ENCODE measurements at places on chromosomes 6 and 20. TPM values are rescaled to one million over a fixed set of nuclear protein-coding genes. Genes with fewer than 3 reads are reported as not detected.

Gene MAD2L1BP
- 19.0 TPM for total RNA-seq

Gene BTNL2
- total RNA-seq = not detected

Gene CLVS2
- not detected for total RNA-seq

Gene CST2
- total RNA-seq = not detected

Gene EYA2
- total RNA-seq = 2.6 TPM

Gene IP6K3
- total RNA-seq = 0.47 TPM

Gene TNFRSF6B
- 64.5 TPM for total RNA-seq

Gene OOEP
- 0.35 TPM for total RNA-seq

Gene OPN5
- total RNA-seq = 0.16 TPM

Gene OR2B6
- total RNA-seq = not detected

GRCh38 chr6:184161-184700 is 108.1 kb upstream of the DUSP22 start:
- no peak for DNase-seq

DNA sequence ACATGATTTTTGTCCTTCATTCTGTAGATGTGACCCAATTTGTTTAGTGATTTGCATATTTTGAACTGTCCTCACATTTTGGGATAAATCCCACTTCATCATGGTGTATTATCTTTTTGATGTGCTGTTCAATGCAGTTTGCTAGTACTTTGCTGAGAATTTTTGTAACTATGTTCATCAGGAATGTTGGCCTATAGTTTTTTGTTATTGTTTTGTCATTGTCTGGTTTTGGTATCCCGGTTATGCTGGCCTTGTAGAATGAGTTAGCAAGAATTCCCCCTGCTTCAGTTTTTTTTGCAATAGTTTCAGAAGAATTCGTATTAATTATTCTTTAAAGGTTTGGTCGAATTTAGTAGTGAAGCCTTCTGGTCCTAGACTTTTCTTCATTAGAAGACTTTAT is 11.9 kb downstream of the KIF25 start:
- no peak for DNase-seq

DNA sequence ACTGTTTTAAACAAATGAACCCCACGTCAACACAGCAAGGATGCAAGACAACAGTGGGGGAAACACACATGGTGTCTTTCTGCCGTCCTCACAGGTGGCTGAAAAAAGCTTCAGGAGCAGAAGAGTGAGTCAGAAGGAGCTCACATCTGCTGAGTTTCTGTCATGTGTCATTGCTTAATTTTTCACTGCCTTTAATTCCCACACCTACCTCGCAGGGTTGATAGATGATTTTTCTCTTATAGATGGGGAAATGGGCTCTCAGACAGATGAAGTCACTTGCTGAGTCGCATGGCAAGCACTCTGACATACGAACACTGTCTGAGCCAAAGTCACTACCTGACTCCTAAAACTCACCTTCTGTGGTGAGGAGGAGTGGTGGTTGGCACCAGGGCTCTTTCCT is 28.3 kb upstream of the CARMIL1 start:
- no peak for DNase-seq

- DNase-seq = no peak
Observed at GRCh38 chr6:148445116-148445515, 102.5 kb downstream of the SASH1 start.

DNA sequence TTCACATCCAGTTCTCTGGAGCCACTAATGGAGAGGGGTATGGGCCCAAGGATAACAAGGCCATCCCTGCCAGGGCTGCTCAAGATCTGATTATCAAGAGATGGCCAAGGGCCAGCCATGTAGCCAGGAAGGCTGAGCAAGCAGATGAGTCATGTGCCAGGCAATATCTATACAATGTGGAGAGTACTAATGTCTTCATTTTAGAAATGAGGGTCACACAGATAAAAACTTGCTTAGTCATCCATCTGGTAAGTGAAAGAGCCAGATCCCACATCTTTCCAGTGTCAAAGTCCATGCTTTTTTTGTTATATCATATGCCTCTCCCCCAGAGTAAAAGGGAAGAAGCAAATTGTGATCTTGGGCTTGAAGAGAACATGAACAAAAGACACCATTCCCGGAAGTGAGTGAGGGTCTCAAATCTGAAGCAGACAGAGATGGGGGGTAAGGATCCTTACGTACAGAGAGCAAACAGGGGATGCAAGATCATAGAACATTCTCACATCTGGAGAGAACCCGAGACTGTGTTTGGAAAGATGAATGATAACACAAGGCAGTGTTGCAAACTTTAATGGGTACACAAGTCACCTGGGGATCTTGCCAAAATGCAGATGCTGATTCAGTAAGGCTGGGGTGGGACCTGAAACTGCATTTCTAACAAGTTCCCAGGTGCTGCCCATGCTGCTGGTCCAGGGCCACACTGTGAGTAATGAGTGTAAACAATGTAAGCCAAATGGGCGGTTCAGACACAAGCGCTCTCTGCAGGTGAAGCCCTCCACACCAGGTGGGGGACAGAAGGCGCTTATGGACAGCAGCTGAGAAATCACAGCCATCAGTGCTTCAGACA is 20.0 kb upstream of the GSTA3 start:
- no peak for DNase-seq

- no peak for DNase-seq
Observed at GRCh38 chr6:63268574-63268973, 51.2 kb downstream of the LGSN start.

DNA sequence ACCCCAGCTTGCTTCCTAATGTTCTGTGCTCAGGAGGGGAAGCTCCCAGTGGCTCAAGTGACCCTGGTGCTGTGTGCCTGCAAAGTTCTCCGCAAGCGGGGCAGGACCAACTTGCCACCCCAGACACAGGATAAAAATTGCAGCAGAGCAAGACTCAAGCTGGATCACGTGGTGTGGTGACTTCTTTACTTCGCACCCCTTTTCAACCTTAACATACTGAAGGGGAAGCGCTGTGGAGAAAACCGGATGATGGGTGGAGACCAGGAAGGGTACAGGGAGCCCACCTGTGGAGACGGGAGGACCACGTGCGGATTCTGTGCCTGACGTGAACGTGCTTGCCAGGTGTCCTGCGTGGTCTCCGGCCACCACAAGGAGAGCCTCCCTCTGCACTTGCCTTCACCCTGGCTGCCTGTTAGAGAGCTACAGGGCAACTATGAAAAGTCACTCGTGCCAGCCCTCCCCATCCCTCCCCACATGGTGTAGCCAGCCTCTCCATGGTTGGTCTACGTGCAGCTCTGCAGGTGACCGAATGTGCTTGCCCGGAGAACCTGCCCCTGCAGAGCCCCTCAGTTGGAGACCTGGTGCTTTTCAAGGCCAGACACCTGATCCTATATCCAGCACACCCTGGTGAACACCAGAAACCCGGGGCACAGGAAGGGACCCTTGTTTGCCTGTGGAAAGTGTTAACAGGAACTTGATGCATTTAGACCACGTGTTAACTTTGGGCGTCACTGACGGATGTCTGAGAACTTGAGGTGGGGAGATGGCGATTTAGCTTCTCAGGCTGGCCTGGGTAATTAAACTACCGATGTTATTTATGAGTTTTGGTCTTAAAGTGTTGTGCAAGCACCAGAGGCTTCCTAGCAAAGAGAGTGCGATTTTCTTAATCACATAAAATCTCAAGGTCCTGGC is 23.9 kb upstream of the DACT2 start:
- DNase-seq = no peak

GRCh38 chr20:49534255-49534712 is 33.7 kb downstream of the PTGIS start:
- DNase-seq = no peak

DNA sequence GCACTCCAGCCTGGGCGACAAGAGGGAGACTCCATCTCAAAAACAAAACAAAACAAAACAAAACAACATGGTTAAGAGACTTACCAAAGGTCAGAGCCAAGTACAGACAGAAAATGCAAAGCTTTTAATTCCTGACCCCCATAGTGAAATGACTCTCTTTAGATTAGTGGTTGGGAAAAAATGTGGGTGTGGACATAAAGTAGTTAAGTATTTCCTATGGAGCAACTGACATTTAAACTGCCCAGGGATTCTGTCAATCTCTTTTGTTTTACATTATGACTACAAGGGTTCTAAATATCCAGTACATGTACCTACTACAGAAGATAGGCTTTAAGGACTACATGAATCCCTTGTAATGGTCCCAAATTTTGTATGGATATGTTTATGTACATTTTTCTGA is 75.1 kb downstream of the IRAK1BP1 start:
- DNase-seq = no peak

GRCh38 chr20:50496773-50497385 is 13.3 kb upstream of the PTPN1 start:
- DNase-seq = no peak

GRCh38 chr6:33172688-33173534 is 19.4 kb downstream of the COL11A2 start:
- DNase-seq = no peak

DNA sequence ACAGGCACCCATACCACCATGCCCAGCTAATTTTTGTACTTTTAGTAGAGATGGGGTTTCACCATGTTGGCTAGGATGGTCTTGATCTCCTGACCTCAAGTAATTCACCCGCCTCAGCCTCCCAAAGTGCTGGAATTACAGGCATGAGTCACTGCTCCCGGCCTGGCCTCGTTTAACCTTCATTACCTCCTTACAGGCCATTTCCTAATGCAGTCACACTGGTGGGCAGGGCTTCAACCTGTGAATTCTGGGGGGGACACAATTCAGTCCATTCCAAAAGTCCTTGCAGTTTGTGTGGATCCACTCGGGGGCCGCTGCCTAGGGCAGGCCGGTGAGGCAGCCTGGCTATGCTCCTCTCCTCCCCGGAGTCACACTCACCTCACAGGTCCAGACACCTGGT is 112.4 kb upstream of the SNX9 start:
- DNase-seq = no peak

DNA sequence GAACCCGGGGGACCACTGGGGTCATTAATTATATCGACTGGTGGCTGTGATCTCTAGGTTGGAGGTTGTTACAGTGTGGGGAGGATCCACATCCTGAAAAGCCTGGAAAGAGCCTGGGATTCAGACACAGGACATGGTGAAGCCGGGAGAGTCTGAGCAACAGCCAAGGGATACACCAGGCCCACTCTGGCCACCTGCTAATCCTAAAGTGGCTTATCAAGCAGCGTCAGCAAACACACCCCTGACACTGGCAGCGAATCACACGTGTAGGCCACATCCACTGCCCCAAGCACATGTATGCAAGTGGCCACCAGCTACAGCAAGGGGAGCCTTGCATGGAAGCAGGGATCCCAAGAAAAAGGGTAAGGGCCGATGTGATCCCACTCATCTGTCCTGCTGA is 41.0 kb downstream of the GFOD1 start:
- no peak for DNase-seq

- no peak for DNase-seq
Observed at GRCh38 chr6:112920994-112921393, 573.9 kb downstream of the RFPL4B start.

DNA sequence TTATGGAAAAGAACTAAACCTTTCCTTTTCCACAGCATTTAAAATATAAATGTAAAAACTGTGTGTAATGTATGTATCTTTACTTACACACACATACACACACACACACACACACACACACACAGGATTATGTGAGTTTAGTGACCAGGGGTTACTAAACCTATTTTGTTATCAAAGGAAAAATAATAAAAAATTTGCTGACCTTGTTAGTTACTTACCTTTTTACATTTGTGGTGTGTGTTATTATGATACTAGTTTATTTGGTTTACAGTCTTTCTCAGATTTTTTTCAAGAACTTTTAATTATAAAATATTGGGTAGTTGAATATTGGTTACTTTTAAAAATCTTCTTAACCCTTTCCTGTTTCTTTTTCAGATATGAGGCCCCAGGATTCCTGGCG is 15.7 kb downstream of the NKX2-4 start:
- no peak for DNase-seq

DNA sequence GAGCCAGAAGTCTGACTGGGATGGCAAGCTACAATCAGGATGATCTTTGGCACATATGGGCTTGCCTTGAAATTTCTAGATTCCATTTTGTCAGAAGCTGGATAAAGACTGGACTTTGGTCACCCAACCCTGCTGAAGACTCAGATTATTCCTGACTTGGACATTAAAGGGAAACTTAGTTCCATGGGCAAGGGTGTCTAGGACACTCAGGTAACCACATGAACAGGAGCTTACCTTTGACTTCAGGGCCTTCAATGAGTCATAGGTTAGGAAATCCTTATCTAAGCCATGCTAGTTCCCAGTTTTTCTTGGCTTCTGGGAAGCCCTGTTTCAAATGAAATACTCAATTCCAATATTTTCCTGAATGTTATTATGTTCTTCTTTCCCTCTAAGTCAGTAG is 28.5 kb upstream of the IFNGR1 start:
- DNase-seq = no peak

DNA sequence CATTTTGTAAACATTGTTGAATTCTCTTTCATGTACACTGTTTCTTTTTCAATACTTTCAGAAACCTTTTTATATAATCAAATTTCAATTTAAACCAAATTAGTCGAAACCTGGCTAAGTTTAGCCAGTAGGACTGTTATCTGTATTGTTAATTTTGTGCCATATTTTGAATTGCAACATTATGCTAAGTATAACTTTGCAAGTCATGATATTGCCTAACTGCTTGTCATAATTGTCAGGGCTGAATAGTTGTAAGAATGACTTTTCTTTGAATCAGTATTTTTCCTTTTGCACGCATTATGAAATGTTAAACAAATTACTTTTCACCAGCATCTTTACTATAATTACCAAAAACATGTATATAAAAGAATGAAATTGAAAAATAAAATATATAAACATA is 82.7 kb downstream of the SAMD3 start:
- DNase-seq = no peak

DNA sequence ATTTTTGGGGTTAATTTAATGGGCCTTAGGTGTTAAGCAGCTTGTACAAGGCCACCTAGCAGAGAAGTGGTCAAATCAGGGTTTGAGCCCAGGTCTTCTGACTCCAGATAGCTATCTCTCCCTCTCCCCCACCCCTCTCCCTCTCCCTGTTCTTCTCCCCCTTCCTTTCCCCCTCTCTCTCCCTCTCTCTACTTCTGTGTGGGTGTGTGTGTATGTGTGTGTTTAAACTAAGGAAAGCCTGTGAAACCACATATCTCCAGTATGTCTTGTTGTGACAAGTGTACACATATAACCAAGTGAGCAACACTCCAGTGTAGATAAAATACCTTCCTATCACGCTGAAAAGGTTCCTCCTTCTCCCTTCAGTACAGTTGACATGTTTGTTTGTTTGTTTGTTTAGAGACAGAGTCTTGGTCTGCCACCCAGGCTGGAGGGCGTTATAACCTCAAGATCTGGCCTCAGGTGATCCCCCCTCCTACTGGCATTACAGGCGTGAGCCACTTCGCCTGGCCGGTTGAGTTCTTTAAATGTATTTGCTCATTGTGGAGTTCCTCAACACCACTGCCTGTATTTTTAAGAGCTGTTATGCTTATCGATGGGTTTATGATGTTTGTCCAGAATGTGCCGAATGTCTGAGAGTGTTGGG is 140.4 kb downstream of the JARID2 start:
- no peak for DNase-seq

GRCh38 chr20:47665221-47665991 is 119.9 kb downstream of the SULF2 start:
- peak; percentile 38 for DNase-seq

DNA sequence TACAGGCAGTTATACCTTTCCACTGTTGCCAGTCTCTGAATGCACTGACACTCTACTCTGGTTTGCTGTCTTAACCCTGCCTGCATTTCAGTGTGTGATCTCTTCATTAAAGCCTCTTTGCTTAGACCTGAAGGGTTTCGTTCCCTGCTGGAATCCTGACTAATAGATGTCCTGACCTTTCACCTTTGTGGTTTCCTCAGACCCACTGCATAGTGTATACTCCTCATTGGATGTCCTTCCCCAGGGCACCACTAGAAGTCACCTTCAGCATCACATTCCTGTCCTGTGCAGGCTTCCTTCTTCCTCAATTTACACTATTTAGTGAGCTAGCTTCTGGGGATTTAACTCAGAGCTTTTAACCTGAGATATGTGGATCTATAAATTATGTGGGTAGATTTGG is 120.6 kb downstream of the RCAN2 start:
- DNase-seq = no peak

All from kidney (tissue), 22 donors.